ENCODE measurements at places on chromosomes 7 and 10.

DNA sequence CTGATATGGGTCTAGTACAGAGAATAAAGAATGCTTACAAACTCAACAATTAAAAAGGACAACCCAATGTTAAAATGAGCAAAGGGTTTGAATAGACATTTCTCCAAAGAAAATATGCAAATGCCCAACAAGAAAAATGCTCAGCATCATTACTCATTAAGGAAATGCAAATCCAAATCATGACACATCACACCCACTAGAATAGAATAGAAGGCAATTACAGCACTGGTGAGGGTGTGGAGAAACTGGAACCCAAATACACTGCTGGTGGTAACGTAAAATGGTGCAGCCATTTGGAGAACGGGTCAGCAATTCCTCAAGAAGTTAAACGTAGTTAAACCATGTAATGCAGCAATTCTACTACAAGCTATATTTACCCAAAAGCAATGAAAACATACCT is 53.8 kb downstream of the KDM7A start:
- DNase-seq, result no peak

- no peak for DNase-seq
Observed at GRCh38 chr7:94405506-94405905, 10.8 kb downstream of the COL1A2 start.

- no peak for DNase-seq
Observed at GRCh38 chr10:113999531-113999930, 44.1 kb upstream of the ADRB1 start.

GRCh38 chr10:69101451-69102095 is 13.7 kb downstream of the SRGN start:
- no peak for DNase-seq

Data from activated CD4-positive, alpha-beta T cell treated with anti-CD3 and anti-CD28 coated beads, Interleukin-2, amount 50 U/mL, for 24 hours (primary cell).